ENCODE measurements at places on chromosomes 16 and 17.

GRCh38 chr16:9625122-9625521, 533.7 kb downstream of the HAPSTR1 start:
- DNase-seq = no peak

GRCh38 chr16:67989322-67990017, 9.2 kb upstream of the DPEP3 start:
- no peak for DNase-seq

- DNase-seq = no peak
These were observed 916.1 kb downstream of the KCNJ2 start for GRCh38 chr17:71085238-71086033.

DNA sequence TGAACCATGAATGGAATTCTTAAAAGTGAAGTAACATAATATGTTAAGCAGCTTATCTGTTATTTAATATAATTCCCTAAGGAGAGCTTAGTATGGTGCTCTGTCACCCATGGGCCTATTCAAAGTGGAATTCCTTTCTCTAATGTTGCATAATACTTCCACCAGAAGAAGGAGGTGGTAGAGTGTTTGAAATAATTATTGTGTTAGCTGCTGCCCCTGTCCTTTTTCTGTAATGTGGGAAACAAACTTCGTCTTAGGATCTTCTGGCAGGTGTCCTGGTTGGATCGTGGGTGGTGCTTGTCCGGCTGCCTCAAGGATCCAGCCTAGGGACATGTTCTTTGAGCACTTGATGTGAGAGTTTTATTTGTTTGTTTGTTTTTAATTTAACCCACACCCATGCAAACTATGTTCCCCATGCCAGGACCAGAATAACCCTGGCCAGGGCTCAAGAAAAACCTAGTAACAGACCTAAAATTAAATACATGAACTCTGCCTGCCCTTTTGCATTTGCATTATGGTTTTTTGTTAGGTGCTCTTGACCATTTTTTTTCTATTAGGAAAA, 46.1 kb downstream of the ZNRF1 start:
- no peak for DNase-seq

DNA sequence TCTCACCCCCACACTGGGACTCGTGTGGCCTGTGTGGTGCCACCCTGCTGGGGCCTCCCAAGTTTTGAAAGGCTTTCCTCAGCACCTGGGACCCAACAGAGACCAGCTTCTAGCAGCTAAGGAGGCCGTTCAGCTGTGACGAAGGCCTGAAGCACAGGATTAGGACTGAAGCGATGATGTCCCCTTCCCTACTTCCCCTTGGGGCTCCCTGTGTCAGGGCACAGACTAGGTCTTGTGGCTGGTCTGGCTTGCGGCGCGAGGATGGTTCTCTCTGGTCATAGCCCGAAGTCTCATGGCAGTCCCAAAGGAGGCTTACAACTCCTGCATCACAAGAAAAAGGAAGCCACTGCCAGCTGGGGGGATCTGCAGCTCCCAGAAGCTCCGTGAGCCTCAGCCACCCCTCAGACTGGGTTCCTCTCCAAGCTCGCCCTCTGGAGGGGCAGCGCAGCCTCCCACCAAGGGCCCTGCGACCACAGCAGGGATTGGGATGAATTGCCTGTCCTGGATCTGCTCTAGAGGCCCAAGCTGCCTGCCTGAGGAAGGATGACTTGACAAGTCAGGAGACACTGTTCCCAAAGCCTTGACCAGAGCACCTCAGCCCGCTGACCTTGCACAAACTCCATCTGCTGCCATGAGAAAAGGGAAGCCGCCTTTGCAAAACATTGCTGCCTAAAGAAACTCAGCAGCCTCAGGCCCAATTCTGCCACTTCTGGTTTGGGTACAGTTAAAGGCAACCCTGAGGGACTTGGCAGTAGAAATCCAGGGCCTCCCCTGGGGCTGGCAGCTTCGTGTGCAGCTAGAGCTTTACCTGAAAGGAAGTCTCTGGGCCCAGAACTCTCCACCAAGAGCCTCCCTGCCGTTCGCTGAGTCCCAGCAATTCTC, 27.4 kb downstream of the STH start:
- no peak for DNase-seq

GRCh38 chr16:12210925-12211869, 234.7 kb downstream of the SNX29 start:
- no peak for DNase-seq

Measured in stimulated activated CD4-positive, alpha-beta T cell treated with anti-CD3 and anti-CD28 coated beads, Interleukin-4, amount 100 ng/mL, for 24 hours (primary cell).